Fibroblast of skin of left biceps (primary cell): ENCODE measurements at places on chromosomes 3 and 15.

DNA sequence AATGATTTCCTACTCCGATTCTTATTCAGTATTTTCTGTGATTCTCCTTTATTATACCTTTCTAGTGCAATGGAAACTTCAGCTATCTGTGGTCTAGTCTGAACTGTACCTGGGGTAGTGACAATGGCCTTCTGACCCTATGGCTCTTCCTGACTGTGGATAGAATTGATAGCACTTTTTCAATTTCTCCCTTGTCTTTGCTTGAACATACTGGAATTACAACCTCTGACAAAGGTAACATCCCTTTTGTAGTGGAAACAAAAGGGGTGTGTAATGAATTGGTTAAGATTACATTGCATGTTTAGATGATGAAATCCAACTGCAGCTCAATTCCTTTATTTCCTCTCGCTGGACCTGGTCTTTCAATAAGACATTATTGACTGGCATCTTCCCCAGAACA is 21.0 kb upstream of the SOX2 start:
- no peak for DNase-seq

DNA sequence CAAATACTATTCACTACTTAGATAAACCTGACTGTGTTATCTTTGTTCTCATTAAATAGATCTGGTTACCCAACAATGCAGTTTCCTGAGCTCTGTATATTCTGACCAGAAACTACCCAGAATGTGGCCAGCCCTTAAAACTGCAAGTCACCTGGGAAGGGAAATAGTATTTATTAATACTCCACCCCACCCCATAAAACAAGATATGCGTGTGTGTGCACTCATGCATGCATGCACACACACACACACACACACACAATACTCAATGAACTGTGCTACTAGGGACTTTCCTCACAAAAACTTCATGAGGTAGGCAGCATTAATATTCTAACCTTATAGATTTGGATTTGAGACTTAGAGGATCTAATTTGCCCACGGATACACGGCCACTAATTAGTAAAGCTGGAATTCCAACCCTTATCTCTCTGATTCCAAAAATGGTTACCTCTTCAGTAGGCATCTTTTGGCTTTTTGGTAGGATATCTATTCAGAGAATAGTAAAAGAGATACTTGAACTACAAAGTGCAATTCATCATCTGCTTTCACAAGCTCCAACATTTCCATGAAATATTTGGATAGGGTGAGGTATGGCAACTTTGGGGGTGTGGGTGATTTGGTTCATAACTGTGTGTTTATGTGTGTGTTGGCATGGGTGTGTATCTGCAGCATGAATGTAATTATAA is 197.0 kb upstream of the CFAP20DC start:
- no peak for DNase-seq

DNA sequence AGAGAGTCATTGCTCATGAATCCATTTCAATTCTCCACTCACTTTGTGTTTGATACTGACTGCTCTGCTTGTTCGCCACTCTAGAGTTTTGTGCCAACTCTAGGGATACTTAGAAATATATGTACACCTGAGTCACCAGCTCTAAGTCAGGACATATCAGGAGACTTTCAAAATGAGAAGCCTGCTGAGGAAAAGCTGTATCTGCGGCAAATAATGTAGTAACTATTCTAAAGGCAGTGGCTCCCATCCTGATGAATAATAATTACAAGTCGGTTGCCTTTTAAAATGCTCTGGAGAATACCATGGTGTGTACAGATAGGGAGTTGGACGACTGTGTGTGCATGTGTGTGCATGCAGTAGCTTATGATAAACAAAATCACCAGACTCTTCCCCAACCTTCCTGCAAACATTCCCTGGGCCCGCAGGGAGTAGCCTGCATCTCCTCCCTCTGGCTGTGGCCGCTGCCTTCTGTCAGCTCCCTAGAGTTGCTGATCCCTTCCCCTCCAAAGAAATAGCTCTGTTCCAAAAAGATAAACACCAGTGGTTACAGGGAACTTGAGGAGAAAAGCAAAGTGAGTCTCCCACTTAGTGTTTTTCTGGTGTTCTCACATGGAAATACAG is 346.3 kb upstream of the UMPS start:
- DNase-seq: no peak

GRCh38 chr15:85500729-85501128 is 120.3 kb downstream of the AKAP13 start:
- DNase-seq: no peak

DNA sequence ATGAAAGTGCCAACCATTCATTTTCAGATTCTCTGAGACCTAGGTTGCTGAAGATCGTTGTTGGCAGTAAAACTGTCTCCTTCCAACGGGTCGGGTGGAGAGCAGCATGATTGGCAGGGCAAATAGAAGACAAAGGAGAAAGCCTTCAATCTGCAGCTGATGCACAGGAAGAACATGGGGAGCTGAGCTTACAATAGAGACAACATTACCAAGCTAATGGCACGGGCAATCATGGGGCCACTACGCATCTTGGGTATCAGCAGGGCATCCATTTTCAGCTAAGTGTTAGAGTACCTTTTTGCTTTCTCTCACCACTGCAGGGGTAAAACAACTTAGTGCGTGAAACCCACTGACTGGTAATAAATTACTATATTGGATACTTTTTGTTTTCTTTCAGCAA is 114.8 kb downstream of the WDR72 start:
- no peak for DNase-seq

GRCh38 chr3:152299249-152299976 is 30.7 kb downstream of the MBNL1 start:
- DNase-seq: no peak

GRCh38 chr3:161560008-161560637 is 63.5 kb downstream of the OTOL1 start:
- no peak for DNase-seq
